ENCODE measurements at places on chromosomes 2 and 18. TPM values are rescaled to one million over a fixed set of nuclear protein-coding genes. Genes with fewer than 3 reads are reported as not detected.

- no peaks in the 10 kb centered on the region for H3K36me3 ChIP-seq
- no peak overlapping the region for H3K27ac ChIP-seq
- DNase-seq: no peak
- no peaks in the 10 kb centered on the region for H3K27me3 ChIP-seq
These were observed 6.8 kb upstream of the DDX1 start for GRCh38 chr2:15584767-15585469.

- H3K4me3 ChIP-seq: no peak overlapping the region
- no peak overlapping the region for H3K27ac ChIP-seq
- no peaks in the 10 kb centered on the region for H3K36me3 ChIP-seq
- H3K27me3 ChIP-seq: no peaks in the 10 kb centered on the region
- no peaks in the 10 kb centered on the region for H3K4me1 ChIP-seq
These were observed 129.4 kb downstream of the SH3RF3 start for GRCh38 chr2:109258376-109258775.

DNA sequence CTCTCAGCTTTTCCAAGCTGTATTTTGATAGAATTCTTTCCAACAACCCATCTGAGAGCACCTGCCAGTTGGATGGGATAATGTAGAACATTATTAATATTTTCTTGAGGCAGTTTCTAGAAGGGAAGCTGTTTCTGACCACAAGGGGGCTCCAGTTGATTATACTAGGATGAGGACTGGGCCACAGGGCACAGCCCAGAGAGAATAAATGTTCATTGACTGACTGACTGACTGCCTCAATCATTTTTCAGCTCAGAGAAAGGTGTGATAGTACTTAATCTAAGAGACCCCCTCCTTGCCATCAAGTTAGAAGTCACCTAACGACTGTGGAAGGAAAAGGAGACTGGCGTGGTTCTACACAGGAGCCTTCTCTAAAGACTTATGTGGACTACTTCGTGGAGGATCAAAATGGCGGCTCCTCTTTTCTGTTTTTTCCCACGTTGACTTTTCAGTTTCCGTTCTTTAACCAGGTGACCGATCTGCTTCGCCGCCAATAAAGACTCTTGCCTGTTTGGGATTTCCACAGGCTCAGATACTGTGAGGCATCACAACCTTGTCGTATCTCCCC is 31.9 kb upstream of the CREG2 start:
- H3K4me1 ChIP-seq: no peaks in the 10 kb centered on the region
- H3K4me3 ChIP-seq: no peak overlapping the region
- no peak for DNase-seq

The THUMPD2 gene
- total RNA-seq: 19.5 TPM

The ATOH8 gene
- 0.22 TPM for total RNA-seq
